ENCODE measurements at places on chromosomes 3 and 15.

DNA sequence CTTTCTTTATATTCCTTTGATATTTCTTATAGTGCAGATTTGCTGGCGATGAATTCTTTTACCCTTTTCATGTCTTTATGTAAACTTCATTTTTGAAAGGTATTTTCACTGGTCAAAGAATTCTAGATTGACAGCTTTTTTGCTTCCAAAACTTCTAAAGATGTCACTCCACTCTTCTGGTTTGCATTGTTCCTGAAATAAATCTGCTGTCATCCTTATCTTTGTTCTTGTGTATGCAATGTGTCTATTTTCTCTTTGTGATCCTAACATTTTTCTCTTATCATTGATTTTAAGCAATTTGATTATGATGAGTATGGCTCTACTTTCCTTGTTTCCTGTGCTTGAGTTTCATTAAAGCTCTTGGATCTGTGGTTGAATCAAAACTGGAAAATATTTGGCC is 103.4 kb downstream of the GLDN start:
- DNase-seq: no peak

DNA sequence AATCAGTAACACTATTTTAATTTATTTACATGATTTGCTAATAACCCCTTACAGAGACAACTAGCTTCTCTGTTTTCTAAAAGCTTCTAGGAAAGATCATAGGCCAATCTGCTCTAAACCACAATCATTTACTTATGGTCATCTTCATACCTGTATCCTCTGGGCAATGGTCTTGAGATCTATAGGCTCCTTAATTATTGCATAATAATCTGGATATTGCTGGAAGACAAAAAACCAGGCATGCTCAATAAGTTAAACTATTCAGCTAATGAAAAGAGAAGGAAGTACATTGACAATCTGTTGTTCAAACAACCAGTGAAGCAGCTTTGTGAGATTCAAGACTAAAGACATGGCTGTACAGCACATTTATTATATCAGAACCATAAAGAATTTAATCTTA is 34.1 kb downstream of the PBRM1 start:
- no peak for DNase-seq

DNA sequence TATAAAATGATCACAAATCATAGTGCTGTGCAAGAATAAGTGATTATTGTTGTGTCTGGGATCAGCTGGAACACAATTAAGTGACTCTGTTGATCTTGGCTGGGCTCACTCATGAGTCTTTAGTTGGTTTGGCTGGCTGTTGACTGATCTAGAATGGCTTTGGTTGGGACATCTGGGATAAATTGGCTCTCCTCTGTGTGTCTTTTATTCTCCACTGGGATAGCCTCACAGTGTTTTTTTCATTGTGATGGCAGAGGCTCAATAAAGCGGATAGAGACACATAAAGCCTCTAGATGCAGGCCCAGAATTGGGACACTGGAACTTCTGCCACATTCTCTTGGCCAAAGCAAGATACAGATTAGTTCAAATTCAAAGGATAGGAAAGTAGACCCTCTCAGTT is 735.6 kb downstream of the PDCD6IP start:
- DNase-seq: no peak

DNA sequence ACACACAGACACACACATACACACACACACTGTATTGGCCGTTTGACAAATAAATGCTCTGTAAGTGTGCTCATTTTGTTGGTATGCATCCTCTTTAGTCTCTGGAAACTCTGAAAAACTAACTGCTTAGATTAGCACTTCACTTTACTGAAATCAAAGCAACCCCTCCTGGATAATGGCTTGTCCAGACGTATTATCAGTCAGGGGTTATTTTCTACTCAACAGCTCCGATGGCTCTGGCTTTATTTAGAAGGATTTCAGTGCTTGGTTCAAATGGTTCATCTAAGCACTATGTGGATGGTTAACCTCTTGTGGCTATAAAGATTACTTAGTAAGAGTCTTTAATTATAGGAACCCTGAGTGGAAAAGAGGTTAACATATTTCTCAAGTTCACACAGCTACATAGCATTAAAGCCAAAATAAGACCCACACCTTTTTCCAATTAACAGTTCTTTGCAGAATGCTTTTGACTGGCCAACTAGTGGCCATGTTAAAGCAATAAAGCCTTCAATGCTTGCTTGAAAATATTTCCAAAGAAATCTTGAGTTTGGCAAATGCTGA is 516.1 kb upstream of the NAALADL2 start:
- no peak for DNase-seq

- no peak for DNase-seq
These were observed 99.7 kb downstream of the GMNC start for GRCh38 chr3:190762801-190763200.

- no peak for DNase-seq
These were observed 1005.9 kb upstream of the CFAP20DC start for GRCh38 chr3:60055765-60056164.

- no peak for DNase-seq
These were observed 34.6 kb downstream of the GLDN start for GRCh38 chr15:51375966-51376640.
